IMR-90 (cell line): ENCODE measurements at places on chromosomes 6 and 20.

DNA sequence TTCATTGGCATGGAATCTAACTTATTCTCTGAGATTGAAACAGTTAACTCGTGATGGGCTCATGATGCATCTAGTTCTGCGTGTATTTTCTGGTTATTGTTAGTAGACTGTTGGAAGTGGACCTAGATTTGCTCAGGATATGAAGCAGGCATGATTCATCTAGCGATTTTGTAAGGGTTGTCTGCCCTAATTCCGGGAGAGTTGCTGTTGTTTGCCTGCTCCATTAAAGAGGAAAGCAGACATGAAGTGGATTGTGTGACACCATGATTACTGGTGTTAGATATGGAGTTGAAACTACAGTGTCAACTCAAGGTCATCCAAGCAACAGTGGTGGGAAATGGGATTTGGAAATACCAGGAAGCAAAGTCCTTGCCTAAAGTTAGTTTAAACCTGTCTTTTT, 41.0 kb downstream of the SOX4 start:
- peak; percentile 96 for DNase-seq

DNA sequence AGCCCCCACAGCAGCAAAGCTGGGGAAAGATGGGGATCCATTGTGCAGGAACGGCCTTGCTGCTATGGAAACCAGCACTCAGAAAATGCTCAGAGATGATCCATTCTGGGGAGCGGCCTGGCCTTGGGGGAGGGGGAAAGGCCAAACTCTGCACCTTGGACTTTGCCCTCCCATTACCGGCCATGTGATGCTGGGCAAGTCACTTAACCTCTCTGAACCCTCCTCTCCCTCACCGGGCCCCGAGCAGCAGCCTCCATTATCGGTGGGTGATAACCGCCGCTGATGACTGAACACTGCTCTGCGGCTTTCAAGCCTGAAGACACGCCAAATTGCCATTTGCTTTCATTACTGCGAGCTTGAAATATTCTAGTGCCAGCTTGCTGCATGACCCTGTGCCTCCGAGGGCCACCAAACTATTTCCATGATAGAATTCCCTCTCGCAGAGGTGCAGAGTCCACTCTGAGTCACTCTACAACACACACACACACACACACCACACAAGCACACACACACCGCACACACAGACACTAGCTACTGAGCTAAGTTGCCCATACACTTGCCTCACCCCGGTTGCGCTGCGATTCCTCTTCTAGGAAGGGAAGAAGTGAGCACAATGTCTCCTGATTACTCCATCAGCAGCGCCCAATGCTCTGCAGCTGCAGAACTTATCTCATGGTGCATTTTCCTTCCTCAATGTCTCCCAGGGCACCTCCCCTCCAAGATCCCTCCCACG, 20.6 kb upstream of the SIRPA start:
- peak; percentile 29 for DNase-seq

DNA sequence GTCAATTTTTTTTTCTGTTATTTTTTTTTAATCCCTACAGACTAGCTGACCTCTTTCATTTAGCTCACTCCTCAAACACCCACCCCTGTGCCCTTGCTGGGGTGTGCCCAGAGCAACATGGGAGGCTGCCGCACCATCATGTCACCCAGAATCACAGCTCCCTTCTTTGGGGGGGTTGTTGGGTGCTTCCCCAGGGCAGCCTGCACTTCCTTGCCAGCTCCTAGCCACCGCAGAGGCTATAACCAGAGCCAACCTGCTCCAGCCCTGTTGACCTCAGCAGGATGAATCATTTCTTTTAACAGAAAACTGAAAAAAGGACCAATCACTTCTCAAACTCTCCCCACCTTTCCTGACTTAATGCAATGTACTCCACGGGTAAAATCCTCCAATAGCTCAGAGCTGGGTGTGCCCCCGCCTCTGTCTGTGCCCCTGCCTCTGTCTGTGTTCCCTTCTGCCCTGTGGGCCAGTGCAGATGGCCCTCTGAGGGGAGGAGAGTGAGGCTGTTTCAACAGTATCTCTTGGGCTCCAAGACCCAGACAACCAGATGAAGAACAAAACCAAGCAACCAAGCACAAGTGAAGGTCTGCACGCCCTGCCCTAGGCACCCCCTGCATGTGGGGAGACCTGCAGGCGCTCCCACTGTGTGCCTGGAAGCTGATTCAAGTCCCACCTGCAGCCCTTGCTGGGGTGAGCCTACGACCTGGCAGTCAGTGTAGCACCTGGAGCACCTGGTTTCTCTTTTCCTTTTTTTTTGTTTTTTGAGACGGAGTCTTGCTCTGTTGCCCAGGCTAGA, 67.7 kb downstream of the PYGB start:
- peak; percentile 56 for DNase-seq

DNA sequence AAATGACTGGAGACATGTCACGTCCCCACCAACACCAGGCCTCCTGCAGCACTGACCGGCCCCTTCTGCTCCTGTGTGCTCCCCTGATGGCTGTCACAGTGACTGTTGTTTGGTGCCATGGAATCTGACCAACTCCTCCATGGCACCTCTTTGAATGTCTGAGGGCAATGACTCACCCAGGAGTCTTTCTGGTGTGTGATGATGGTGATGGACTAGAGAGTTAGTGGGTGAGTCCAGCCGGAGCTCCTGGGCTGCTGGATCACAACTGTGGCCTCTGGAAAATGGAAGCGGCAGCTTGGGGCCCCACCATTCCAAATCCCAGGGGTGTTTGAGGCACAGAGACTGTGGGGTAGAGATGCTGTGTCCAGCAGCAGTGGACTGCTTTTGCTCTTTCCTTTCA, 133.3 kb downstream of the TFAP2C start:
- no peak for DNase-seq

DNA sequence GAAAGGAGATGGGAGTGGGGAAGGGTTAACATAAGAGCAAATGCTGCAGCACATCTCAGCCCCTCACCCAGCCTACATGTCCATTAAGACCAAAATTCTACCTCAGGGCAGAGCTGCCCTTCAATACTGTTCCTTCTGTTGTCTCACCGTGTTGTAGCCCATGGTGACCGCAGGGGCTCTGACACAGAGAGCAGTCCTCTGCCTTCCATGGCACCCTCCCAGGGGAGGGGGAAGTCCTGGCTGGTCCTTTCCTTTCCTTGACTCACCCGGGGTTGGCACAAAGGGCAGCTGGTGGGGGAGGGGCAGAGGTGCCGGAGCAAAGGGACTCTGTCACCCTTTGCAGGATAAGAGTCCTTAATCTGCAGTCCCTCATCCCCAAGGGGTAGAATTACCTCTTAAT, 15.2 kb downstream of the NKX2-2 start:
- no peak for DNase-seq

DNA sequence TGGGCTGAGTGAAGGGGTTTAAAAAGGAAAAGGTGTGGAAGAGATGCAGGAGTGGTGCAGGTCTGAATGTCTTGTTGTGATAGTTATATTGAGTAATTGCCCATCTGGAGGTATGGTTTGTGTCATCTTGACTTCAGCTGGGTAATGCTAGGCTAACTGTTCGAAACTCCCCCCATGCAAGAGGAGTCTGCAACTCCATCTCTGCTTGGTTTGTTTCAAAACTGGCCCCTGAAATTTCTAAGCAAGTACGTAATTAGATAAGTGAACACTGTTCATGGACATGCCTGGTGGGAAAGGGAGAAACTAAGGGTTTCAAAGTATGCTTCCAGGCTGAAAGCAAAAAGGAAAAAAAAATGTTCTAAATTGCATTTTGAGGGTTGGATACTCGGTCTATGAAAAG, 17.1 kb downstream of the TTK start:
- no peak for DNase-seq
